ENCODE measurements at places on chromosomes 16 and 17.

- DNase-seq: no peak
Measured at GRCh38 chr17:78496311-78496710, 80.9 kb downstream of the DNAH17 start.

- DNase-seq: no peak
Measured at GRCh38 chr16:12703935-12704334, 99.8 kb downstream of the CPPED1 start.

DNA sequence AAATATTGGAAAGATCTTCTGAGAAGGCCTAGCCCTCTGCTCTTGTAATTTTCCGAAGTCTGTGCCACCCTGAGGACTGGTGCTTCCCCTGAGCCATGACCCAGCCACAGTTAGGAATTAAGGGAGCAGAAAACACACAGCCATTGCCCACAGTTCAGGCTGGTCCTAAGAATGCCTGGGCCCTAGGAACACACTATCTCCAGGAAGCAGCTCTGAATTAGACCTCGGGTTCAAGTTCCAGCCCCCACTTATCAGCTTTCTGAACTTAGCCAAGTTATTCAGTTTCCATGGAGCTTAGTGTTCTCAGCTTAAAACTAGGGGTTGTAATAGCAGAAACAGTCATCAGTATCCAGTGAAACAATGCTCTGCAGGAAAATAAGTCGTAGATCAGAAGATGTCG lies 56.0 kb downstream of the CDH13 start:
- DNase-seq: no peak

GRCh38 chr16:50384500-50385135 lies 15.8 kb upstream of the BRD7 start:
- no peak for DNase-seq

- no peak for DNase-seq
Measured at GRCh38 chr16:88468275-88469129, 15.4 kb downstream of the ZFPM1 start.

DNA sequence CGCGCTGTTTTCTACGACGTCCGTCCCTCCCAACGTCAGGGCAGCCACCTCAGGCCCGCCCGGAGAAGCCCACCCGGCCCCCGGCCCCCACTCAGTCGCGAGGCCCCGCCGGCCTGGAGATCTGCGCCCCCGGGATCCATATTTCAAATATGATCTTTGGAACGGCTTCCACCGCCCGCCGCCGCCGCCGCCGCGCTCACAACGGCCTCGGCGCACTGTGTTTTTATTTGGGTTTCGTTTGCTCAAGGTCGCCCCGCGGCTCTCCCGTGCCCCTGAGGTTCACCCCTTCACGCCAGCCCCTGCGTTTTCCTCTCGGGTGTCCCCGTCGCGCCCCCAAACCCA lies 4.2 kb upstream of the CBX4 start:
- no peak for DNase-seq

DNA sequence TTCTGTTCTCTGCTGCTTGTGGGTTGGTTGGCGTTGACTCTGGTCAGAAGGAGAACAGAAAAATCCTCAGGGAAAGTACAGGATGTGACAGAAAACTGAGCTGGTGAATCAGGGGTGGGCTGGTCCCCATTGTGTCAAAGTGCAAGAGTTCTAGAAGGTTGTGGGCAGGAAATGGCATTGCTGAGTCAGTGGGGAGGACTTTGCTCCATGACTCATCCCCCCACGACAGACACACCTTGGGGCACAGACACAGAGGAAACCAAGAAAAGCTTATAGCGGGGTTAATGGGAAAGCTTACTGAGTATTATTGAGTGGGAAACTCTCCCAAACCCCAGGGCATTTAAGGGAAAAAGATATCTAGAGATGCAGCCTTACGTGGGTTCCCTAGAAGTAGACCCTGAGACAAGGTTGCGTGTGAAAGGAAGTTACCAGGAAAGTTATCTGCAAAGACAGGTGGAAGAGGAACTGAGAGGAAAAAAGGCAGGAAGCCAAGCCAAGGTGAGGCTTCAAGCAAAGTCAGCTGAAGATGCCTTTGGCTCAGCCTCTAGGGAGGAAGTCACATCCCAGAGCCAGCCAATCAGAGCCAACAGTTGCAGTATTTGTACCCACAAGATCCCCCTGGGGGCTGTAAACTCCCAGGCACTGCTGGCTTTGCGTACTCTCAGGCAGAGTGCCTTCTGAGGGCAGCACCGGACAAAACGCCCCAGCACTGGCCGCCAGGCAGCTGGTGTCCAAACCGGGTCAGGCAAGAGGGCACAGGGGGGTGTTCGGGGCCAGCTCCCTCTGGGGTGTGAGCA lies 86.4 kb downstream of the FOXL1 start:
- no peak for DNase-seq

GRCh38 chr16:83887080-83887479 lies 11.8 kb upstream of the MLYCD start:
- DNase-seq: no peak

DNA sequence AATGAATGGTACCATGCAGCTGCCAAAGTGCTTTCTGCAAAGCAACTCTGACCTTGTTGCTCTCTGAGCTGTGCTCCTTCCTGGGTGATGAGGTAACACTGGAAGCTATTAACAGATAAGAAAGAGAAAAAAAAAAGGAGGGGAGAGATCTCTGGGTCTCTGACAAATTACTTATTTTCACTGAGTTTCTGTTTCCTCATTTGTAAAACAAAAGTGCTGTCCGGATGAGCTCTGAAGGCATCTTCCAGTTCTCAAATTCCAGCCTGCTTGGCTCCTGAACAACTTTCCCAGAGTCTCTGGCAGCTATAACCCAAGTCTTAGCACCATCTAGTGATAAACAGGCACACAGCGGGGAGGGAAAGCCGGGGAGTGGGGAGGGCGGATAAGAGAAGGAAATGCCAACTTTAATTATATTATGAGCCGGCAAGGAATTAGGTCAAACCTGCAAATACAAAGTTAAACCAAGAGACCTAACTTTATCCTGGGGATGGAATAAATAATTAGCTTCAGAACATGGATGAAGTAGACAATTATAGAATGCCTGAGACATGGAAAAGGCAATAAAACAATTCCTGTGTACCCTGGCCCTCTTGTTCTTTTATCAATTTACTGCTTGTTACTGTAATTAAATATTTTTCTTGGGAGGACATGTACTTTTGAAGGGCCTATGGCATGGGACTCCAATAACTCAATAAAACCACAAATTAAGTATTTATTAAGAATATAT lies 61.3 kb upstream of the KIFC3 start:
- DNase-seq: no peak

DNA sequence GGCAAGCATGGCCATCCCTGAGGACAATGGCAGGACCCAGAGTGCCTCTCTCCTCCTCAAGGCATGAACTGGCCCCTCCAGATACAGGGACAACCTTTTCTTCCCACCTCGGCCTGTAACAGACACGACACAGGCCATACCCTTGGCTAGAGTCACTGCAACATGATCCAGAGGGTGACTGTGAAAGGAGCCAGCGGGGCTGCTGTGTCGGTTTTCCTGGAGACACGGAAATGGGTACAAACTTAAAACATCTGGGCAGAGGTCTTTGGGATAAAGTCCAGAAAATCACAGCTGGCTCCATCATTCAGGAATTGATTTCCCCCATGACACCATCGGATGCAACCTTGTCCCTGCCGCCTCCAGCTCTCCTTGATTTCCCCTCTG lies 5.3 kb downstream of the CEP295NL start:
- DNase-seq: no peak

DNA sequence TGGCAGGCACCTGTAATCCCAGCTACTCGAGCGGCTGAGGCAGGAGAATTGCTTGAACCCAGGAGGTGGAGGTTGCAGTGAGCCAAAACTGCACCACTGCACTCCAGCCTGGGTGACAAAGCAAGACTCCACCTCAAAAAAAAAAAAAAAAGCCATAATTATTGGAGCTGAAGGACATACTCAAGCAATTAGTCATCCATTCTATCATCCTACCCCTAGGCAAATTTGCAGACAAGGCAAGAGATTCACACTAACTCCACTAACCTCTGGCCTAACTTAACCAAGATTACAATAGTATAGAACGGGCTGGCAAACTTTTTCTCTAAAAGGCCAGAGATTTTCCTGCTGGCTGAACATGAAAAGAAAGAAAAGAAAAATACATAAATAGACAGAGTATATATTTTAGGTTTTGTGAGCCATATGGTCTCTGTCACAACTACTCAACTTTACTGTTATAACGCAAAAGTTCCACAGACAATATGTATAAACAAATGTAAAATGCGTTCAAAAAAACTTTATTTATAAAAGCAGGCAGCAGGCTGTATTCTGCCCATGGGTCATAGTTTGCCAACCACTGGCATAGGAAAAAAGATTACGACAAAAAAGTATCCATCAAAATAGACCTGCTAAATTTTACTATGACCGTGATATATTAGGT lies 29.7 kb downstream of the BRIP1 start:
- DNase-seq: no peak

GRCh38 chr16:10362077-10362863 lies 23.6 kb upstream of the ATF7IP2 start:
- DNase-seq: no peak

GRCh38 chr17:282000-282911 lies 70.4 kb downstream of the RPH3AL start:
- DNase-seq: no peak

GRCh38 chr17:2695961-2696760 lies 15.4 kb downstream of the CLUH start:
- DNase-seq: no peak

GRCh38 chr17:45380991-45381390 lies 51.7 kb downstream of the ARHGAP27 start:
- DNase-seq: no peak

DNA sequence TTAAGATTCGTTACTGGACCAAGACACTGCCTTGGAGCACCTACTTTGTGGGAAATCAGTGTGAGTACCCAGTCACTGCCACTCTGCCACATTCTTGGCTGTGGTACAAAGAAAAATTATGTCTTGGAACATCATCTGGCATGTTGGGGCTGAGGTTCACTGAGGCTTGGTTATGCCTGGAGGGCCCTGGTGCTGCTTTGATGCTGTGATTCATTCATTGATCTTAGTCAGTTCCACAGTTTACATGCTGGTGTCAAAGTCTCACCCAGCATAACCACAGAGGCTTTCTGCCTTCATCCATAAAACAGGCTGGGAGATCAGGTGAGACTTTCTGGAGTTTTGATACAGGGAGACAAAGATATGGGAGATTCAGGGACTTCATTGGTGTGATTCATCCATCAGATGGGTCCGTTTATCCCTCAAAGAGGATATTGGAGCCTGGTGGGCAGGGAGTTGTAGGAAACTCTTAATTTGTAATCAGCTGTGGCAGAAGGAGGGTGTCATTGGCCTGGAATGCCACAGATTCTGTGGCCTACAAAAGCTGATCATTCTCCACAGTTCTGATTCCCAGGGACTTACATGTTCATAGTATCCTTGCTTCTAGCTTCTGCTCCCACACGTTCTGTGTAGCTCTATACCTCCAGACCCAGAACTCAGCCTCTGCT lies 322.5 kb downstream of the PMP22 start:
- no peak for DNase-seq

- no peak for DNase-seq
Measured at GRCh38 chr17:49580055-49580721, 4.5 kb downstream of the NXPH3 start.

GRCh38 chr17:18129041-18129502 lies 20.5 kb downstream of the MYO15A start:
- DNase-seq: no peak
